ENCODE measurements at places on chromosomes 16 and 17.

DNA sequence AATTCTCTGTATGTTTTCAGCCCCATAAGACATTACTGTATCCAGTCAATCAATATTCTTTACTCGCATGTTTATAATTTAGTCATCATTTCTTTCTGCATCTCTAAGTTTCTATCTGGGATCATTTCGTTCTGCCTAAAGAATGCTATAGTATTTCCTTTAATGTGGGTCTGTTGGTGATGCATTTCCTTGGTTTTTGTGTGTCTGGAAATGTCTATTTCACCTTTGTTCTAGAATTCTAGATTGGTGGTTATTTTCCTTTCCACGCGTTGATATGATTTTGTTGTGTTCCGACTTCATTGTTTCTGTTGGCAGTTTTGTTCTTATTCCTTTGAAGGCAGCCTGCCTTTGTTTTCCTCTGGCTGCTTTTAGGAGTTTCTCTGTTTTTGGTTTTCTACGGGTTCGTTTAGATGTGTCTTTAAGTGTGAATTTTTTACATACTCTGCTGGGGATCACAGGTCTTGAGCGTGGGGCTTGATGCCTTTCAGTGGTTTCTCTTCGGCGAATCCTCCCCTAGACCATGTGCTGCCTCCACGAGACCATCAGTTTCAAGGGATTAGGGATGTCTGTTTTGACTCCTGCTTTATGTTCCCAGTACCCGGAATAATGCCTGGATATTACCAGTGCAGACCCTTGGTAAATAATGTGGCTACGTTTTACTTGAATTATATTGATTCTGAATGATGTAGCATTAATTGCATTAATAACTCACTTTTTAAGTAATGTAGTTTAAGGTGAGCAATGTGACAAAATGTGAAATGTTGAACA is 23.5 kb downstream of the POLR3E start:
- peak; percentile 79 for DNase-seq

- no peak for DNase-seq
Observed at GRCh38 chr17:10344816-10345215, 28.0 kb downstream of the MYH13 start.

GRCh38 chr17:4334332-4334731 is 32.1 kb downstream of the UBE2G1 start:
- DNase-seq: no peak

DNA sequence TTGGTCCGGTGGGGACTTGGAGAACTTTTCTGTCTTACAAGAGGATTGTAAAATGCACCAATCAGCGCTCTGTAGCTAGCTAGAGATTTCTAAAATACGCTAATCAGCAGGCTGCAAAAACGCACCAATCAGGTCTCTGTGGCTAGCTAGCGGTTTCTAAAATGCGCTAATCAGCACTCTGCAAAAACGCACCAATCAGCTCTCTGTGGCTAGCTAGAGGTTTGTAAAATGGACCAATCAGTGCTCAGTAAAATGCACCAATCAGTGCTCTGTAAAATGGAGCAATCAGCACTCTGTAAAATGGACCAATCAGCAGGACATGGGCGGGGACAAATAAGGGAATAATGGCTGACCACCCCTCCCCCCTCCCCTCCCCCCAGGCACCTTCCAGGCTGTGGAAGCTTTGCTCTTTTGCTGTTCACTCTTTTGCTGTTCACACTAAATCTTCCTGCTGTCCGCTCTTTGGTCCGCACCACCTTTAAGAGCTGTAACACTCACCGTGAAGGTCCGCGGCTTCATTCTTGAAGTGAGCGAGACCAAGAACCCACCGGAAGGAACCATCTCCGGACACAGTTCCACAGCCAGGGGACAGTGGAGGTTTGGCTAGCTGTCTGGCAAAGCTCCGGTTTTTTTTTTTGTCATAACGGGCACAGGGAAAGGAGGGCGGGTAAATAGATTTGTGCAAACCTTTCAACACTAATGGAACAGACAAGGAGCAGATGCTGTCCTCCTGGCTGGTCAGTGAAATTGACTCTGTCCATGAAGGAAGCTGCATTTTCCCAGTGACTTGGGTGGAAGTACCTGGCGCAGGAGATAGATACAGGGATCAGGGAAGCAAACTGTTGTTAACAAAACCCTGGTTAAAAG is 8.3 kb downstream of the PITPNC1 start:
- no peak for DNase-seq

GRCh38 chr16:980595-980854 is 1.0 kb upstream of the SOX8 start:
- no peak for DNase-seq

DNA sequence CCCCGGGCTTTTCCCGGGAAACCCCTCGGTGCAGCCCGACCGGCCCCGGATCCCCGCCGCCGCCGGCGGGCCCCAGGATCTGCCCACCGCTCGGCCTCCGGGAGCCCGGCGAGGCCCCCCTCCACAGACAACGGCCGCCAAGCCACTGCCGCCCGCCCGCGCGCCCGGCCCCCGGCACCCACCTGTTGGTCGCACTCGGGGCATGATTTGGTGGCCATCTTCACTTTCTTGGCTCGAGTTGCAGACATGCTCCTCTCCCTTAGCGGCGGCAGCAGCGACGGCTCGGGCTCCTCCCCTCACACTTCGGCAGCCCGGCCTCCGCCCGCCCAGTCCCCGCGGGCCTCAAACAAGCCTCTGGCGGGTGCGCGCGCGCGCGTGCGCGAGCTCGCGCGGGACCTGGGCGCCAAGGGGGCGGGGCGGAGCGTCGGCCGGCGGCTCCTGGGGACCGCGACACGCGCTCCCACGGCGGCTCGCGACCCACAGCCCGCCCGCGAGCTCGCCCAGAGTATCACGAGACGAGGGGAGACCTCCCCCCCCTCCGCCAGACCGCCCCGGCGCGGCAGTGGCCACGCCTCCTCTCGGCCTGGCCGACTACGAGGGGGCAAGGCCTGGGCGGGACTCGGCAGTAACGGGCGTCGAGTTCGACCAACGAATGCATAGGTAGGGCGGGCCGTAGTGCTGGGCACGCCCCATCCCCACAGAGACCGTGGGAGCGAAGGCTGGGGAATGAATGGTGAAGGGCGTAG is at the start of gene C16orf87:
TSS of gene C16orf87 (minus strand) at position 279 of the 746 bp plus-strand sequence. CDS start at position 248, 31 bp downstream.
- peak; percentile 96 for DNase-seq

DNA sequence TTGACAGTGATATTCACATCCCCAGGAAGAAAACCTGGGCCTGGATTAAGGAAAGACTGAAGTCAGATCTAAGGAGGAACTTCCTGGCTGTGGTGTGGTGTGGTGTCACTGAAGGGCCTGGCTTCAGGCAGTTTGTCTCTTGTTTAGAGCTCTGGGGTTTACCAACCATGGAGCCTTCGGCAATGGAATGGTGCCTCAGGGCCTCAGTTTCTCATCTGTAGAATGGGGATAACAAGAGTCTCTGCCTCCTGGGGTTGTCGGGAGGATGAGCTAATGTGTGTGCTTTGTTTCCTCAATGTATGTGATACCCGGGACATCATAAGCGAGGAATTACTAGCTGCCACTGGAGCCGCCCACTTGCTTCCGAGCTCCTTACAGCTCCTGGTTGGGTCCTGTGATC is 12.7 kb downstream of the WNT3 start:
- no peak for DNase-seq

DNA sequence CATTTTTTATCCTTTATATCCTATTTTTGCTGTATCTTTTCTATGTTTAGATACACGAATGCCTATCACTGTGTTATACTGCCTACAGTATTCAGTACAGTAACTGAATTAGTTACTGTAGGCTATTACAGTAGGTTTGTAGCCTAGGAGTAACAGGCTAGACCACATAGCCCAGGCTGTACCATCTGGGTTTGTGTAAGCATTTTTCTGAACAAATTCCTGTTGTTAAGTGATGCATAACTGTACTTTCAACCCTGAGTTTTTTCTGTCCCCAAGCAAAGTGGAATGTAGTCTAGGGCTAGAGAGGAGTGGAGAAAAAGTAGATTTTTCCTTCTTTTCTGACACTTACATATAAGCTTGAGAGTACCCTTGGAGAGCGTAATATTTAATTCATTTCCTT is 282.1 kb downstream of the HS3ST3B1 start:
- no peak for DNase-seq

DNA sequence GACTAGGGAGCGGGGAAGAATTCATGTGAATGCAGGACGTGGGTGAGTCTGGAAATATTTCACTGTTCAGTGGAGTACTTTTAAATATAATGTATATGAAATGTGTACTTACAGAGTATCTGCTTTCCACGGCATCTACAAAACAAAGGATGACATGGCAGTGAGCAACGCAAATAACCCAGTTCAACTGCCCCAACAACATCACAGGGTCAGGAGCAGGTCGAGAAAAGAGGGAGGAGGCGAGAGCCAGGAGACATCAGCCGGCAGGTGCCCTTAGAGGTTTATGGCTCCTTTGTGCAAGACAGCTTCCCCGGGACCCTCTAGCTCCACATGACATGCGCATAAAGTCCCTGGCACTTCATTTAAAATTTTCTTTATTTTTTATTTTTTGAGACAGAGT is 61.1 kb downstream of the PECAM1 start:
- no peak for DNase-seq

DNA sequence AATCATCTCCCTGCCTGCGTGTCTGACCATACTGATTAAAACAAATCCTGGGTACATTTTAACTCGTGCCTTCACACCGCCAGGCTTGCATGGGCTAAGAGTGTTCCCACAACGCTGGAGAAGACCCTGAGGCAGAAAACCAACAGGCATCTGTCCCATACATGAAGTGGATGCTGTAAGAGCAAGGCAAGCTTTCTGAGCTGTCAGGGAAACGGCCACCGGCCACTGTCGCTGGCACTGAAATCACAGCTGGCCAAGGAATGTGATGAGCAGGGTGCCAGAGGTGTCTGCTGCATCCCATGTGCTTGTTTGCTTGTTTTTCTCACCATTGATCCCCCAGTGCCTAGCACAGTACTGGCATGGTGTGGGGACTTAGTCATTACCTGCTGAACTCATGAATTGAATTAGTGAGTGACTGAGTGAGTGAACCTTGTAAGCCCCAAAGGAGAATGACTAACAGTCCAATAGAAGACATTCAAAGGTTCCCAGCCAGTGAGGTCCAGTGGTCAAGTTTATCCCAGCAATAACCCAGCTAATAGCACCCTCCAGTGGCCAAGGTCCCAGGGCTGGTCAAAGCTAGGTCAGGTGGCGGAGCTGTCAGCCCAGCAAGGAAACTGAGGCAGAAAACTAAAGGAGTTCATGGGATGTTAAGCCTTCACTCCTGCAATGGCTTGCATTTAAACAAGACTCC is 92.7 kb upstream of the CDH5 start:
- DNase-seq: no peak

DNA sequence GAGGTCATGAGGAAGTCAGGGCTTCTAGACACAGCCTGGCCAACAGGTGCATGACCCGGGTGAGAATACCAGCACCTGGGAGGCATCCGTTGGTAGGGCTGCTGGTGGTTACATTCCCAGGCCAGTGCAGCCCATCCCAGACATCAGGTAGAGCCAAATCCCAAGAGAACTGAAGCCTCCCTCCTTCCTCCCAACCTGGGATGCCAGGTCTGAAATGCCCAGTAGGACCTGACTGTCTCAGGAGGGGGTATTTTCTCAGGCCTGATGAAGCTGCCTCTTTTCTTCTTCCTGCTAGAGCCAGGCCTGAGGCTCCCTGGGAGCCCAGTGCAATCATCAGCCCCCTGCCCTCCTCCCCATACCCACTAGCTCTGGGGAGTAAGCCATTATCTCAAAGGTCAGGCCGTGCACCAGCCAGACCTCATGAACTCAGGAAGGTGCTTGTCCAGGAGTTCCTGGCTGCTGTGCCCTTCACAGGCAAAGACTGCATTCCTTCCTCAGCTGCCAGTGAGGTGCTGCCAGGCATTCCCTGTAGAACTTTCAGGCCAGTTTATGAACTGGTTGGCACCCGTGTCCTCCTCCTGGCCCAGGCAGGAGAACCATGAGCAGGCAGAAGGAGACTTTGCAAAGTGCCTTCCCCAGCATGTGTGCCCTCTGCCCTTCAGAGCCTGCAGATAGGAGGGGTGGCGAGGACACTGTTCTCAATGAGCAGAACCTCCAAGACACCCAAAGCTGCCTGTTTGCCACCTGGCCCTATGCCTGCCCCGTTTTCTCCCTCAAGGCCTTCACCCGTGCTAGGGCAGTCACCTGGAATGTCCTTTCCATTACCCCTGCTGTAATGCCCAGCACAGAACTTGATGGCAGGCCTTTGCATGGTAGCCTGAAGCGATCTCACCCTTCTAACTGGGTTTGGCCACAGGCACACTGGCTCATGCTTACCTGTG is 7.6 kb downstream of the TBX2 start:
- DNase-seq: no peak

GRCh38 chr16:57100445-57100844 is 8.1 kb downstream of the CPNE2 start:
- no peak for DNase-seq

GRCh38 chr16:68992521-68992920 is 112.9 kb upstream of the HAS3 start:
- peak; percentile 70 for DNase-seq

- no peak for DNase-seq
Observed at GRCh38 chr17:34930283-34930682, 31.0 kb downstream of the CCT6B start.

DNA sequence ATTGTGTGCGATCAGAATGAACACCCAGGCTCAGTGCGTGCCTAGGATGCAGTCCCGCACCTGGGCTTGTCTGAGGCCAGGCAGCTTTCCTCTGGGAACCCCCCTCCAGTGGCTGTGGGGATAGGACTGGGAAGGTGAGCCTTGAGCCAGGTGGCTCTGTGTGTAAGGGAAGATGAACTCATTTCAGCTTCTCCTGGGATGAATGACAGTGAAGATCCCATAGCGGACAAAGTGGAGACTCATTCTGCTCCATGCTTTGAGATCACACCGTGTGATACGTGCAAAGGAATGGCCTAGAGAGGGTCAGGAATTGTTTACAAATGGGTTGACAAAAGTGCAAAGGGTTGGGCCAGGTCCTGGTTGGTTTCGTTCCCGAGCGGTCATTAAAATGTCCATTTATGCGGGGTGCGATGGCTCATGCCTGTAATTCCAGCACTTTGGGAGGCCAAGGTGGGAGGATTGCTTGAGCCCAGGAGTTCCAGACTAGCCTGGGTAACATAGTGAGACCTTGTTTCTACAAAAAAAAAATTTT is 15.8 kb downstream of the GPRC5C start:
- DNase-seq: no peak

DNA sequence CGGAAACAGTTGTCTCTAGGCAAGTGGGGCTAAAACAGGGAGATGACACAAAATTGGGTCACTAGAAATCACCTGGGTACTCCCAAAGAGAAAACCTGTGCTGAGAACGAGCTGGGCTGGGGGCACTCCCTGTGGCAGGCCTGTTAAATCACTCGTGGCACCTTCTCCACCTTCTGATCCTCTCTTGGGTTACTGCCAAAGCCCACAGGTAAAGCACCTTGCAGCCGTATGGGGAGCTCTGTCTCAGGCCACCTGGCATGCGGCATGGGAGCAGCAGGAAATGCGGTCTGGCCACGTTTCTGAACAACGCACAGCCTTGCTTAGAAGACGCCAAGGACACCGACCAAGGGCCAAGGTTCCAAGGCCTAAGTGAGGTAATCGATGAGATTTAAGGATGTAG is 21.5 kb upstream of the ICAM2 start:
- no peak for DNase-seq

- no peak for DNase-seq
Observed at GRCh38 chr16:85908444-85908843, 9.5 kb downstream of the IRF8 start.

Measured in lung microvascular endothelial cell (primary cell).